CD4-positive, alpha-beta T cell treated with Interleukin-12 subunit alpha and Interleukin-12 subunit beta, for 1 hour (primary cell): ENCODE measurements at places on chromosomes 12 and 14.

GRCh38 chr14:56394826-56395530, 184.6 kb upstream of the TMEM260 start:
- DNase-seq = no peak

DNA sequence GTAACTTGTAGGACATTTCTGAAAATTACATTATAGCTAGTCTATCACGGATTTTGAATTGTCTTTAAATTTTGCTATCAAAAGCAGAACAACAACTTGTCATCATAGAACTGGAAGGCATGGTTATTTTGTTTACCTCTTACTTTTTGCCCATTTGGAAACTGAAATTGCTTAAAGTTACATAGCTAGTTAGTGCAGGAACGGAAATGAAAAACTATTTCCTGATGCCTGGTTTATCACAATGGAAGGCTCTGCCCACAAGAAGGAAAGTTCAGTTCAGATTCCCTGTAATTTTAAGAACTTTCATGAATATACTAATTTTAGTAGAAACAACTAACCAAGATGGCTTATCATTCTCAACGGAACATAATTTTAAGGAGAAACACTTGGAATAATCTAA, 427.7 kb downstream of the RAD51B start:
- DNase-seq = no peak

DNA sequence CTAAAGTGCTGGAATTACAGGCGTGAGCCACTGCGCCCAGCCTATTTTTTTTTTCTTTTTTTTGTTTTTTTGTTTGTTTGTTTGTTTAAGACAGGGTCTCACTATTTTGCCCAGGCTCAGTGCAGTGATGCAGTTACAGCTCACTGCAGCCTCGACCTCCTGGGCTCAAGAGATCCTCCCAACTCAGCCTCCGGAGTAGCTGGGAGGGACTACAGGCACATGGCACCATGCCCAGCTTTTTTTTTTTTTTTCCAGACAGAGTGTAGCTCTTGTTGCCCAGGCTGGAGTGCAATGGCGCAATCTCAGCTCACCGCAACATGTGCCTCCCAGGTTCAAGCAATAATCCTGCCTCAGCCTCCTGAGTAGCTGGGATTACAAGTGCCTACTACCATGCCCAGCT, 5.8 kb upstream of the ITFG2 start:
- DNase-seq = no peak

DNA sequence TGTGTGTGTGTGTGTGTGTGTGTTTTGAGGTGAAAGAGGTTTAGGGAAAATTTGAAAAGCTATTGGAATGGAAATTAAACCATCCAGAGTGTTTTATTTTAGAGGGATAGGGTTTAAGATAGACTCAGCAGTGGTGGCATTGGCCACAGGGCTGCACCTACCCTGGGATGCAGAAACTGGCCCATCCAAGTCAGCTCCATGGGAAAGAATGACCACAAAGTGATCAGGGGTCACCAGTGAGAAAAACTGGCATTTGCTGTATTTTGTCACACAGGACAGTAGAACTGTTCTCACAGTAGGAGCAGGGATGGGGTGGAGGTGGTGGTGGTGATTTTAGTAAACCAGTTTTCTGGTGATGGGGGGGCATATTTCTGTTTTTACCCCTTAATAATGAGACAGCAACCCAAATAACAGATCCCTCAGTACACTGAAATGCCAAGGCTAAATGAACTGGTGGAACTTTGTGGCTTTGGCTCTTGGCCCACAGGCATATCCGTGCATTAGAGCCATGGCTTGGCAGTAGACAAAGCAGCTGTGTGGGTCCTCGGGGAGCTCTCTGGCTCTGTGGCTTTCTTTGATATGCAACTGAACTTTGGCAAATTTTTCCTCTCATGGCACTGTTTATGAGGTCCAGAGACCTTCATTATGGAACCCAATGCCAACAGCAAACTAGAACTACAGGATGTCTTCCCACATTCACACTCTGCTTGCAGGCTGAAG, 348.3 kb downstream of the ZFP36L1 start:
- DNase-seq = no peak

- no peak for DNase-seq
Measured at GRCh38 chr12:123671876-123672275, 963 bp downstream of the TCTN2 start.

GRCh38 chr14:56608689-56609088, 29.1 kb downstream of the TMEM260 start:
- DNase-seq = no peak

DNA sequence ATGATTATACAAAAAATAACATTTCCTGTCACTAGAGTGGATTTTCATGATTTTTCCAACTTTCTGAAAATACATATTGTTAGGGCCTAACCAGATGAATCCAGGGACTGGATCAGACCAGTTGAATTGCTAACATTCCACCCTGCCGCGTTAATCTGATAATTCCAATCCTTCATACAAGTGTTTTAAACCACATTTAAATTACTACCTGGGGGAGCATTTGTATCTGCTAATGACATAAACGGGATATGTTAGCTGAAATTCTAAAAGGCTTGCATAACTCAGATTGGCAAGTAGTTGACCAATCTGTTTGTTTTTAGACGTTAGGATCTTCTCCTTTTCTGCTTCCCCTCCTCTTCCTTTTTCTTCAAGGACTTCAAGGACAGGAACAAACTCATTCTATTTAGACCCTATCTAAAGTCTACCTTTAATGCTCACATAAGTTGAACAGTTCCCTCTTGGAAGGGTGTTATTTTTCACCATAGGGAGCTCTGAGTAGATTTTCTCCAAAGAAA, 239.0 kb downstream of the ADAMTS20 start:
- no peak for DNase-seq

- no peak for DNase-seq
Measured at GRCh38 chr12:124013073-124013472, 40.1 kb downstream of the ZNF664 start.

GRCh38 chr12:1864867-1865266, 44.5 kb downstream of the LRTM2 start:
- DNase-seq = no peak

DNA sequence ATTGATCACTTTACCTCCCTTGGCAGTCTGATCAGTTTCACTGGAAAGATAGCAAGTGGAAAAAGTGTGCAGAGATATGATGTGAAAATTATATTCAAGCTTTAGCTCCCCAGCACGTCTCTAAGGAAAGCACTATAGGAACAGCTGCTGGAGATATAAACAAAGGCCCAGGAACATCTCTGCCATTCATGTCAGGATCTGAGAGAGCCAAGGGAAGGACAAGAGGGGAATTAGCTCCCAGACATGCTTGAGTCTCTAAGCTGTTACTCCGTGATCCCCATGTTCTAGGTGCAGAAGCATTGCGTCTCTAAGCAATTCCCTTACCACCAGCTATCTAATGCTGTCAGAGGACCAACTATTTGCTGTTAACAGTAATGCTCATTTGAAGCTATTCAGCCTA, 700.2 kb downstream of the DIO2 start:
- no peak for DNase-seq
